ENCODE measurements at places on chromosomes 7 and 10. TPM values are rescaled to one million over a fixed set of nuclear protein-coding genes. Genes with fewer than 3 reads are reported as not detected.

DNA sequence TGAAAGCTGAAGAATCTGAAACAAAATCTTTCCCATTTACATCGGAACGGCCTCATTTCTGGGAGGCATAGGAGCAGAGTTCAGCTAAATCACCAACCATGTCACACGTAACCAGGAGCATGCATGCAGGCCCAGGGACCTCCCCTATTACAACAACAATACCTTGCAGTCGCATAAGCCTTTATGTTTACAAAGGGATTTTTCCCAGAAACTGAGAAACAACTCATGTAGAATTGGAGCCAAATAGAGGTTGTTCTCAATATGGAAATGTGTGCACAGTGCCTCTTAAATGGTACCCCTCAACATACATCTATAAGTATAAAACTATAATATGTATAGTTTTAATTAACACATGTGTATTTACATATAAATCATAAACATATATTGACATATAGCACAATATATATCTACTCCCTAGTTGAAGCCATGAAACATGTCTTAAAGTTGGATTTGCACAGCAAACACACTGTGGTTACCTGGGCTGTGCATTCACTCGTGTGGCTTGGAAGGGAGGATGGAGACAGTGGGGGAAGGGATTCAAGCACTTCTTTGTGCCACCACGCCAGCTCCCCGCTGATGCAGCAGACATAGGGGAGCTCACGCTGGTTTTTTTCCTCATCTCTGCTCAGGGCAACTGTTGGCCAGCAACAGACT, 35.0 kb upstream of the DGKI start:
- DNase-seq: no peak

VWDE gene
- 4.4 TPM for polyA plus RNA-seq

SLC37A3 gene
- polyA plus RNA-seq: 67.4 TPM

PNLIPRP1 gene
- polyA plus RNA-seq: not detected

GRCh38 chr10:116208956-116209567, 63.9 kb downstream of the GFRA1 start:
- no peak for DNase-seq

DNA sequence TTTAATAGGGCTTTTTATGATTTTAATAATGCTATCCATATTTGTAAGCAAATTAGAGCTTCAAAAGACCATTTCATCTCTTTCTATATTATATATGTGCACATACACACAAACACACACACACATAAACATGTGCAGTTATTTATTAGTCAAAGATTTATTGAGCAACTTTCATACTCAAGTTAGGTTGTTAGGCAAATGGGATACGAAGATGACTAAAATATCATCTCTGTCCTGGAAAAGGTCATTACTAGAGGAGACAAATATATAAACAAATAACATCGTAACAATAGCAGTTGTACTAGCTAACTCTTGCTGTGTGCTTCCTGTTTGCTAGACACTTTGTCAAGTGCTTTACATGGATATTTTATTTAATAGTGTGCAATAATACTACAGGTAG, 307.9 kb downstream of the SNX13 start:
- no peak for DNase-seq

DNA sequence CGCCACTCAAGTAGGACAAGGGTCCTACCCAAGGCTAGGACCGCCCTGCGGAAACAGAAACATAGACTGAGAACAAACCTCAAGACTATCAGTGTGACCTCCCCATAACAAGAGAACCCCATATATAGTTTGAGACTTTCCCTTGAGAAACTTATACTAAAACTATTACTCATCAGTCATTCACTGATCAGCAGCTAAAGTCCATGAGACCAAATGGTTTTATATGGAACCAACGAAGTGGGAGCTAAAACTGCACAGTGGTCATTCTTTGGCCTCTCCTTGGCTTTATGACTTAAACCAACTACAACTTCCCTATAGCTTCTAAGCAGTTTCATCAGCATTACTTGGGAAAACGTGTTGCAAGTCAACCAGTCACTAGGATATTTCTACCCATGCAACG, 13.7 kb upstream of the ZSCAN21 start:
- DNase-seq: no peak

UCN3 gene
- 2.8 TPM for polyA plus RNA-seq

- no peak for DNase-seq
Measured at GRCh38 chr7:154973381-154973780, 29.5 kb downstream of the PAXIP1 start.

DNA sequence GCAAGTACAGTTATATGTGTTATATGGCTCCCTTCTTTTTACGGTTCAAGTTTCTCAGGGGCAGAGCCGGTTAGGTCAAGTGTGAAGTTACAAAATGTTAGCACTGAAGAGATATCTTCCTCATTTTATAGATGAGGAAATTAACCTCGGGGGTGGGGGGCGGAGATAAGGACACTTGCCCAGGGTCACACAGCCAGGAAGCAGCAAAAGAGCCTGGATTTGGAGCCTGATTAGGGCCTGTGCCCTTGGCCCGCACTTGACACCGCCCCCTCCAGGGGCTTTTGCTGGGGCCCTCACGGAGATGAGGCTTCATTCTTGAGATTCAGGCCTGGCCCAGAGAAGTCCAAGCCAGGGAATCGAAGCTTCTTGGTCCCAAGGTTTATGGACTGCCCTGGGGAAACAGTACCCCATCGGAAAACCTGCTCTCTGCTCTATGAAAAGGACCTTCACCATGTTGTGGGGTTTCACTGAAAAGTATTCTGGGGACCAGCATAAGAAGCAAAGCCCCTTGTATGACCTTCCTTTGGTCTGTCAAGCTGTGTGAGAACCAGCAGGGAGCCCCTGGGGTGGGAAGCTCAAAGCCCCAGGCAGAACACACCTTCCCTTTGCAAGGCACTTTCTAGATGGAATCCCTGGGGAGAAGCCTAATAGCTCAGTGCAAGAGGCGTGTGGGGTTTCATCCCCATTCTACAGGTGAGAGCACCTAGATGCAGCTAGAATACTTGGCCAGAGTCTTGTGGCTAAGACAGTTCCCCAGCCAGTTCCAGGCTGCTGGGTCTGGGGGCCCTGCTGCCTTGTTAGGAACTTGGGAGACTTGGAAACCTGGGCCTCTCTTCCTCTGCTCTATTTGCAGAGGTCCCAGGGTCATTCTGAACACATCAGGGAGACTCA, 21.9 kb downstream of the UNC5B start:
- no peak for DNase-seq

DNA sequence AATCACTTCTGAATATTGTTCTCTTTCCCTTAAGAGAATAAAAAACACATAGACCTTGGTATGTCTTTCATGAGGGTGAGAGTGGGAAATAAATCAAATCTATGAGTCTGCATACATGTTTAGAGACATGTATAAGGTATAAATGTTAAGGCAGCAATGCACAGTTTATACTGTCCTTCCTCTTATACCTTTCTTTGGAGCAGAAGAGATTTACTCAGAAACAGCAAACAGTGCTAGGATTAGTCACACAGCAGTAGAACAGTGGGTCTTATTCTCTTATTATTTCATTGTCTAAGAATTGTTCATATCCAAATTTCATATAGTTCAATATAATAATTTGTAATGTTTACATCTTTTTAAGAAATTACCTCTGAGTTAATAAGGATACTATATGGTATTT, 126.7 kb upstream of the TMEM196 start:
- no peak for DNase-seq

GRCh38 chr10:74234569-74234968, 83.5 kb downstream of the ADK start:
- DNase-seq: no peak

DNA sequence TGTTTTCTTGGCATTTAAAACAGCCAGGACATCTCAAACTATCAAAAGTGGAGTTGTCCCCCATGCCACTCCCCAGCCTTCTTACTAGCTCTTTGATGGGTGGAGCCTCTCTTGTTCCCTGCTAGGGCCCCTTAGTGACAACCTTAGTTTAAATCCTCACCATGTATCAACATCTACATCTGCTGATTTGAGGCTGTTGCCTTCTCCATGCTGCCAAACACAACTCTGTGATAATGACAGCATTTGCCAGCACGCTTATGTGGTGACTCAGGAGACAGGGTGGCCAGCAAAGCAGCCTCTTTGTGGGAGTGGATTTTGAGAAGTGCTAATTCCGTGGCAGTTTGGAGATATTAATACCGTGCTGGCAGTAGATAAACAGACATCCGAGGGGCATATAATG, 145.4 kb downstream of the LRRC4 start:
- DNase-seq: no peak

SNX10 gene
- 9.0 TPM for polyA plus RNA-seq
